Stimulated activated CD4-positive, alpha-beta T cell treated with anti-CD3 and anti-CD28 coated beads, Interleukin-1b, Interleukin-23, amount 100 ng/mL, for 4 hours (primary cell): ENCODE measurements at places on chromosomes 1 and 21.

DNA sequence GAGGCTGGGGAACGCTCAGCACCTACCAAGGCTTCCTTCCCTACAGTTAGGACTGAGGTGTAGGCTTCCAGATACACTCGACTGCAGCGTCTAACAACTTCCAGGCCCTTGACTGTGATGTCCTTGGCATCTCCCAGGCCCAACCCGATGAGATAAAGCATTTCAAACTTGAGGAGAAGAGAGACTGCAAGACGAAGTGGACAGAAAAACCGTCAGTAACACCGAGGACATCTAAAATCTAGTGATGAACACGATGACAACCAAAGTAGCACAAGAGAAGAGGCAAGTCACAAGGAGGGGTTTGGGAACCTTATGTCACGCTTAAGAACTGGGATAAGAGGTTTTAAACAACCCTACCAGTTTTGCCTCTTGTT, 314 bp downstream of the DPH5 start:
- peak; percentile 16 for DNase-seq

DNA sequence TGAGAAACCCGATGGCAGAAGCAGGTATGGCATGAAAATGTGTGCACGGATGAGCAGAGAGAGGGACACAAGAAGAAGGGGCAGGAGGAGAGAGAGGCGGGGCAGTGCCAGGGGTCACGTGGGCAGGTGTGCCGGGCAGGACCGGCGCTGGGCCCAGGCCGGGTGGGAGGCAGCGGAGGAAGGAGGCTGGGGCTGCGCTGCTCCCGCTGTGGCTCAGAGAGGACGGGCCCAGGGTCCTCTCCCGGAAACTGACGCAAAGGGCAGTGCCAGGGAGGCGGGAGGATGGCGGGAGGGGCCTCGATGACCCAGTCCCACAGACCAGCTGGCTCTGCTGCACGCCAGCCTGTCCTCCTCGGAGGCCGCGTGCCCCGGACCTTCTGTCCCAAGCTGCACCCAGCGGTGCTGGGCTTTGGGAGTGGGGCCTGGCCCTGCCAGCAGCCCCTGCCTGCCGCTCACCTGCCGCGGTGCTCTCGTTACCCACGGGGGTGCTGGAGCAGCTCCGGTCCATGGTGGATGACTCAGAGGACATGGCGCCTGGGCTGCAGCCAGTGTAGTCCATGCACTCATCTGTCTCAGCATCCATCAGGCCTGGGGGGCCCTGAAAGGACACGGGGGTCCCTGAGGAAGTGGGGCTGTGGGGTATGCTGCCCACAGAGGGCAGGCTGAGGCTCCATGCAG, 153.9 kb downstream of the CASZ1 start:
- DNase-seq = no peak

- DNase-seq = no peak
These were observed 49.6 kb downstream of the RPL5 start for GRCh38 chr1:92881391-92881790.

- DNase-seq = no peak
These were observed 88.5 kb upstream of the ETV3 start for GRCh38 chr1:157226739-157227138.

DNA sequence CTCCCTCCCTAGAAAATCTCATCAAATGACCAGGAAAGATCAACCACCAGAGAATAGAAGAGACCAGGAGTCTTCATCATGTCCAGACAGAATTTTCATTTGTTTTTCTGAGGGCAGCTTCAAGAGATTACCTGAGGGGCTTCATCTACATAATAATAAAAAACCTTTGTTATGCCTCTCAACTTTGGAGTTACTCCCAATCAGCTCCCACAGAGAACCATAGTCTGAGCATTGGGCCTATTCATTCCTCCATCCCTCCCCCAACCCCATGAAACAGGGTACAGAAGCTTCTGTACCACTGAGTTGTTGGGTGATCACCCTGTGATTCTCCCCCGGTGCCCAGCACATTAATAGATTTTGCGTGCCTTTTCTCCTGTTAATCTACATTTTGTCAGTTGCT, 53.3 kb upstream of the PRRC2C start:
- DNase-seq = no peak

DNA sequence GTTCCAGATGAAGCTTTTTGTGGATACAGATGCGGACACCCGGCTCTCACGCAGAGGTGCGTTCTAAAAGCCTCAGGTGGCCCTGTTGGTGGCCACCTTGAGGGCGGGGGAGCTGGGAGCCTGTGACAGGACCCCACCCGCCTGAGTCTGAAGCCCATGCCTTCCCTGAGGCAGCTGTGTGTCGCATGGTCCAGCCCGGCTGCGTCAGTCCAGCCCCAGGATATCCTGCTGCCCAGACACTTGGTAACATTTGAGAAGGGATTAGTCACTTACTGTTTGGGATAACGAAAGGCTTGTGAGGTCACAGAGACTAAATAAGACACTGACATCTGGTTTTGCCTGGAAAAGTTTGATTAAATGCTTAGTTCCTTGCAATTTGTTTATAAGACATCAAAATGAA, 68.9 kb downstream of the UCK2 start:
- DNase-seq = no peak

DNA sequence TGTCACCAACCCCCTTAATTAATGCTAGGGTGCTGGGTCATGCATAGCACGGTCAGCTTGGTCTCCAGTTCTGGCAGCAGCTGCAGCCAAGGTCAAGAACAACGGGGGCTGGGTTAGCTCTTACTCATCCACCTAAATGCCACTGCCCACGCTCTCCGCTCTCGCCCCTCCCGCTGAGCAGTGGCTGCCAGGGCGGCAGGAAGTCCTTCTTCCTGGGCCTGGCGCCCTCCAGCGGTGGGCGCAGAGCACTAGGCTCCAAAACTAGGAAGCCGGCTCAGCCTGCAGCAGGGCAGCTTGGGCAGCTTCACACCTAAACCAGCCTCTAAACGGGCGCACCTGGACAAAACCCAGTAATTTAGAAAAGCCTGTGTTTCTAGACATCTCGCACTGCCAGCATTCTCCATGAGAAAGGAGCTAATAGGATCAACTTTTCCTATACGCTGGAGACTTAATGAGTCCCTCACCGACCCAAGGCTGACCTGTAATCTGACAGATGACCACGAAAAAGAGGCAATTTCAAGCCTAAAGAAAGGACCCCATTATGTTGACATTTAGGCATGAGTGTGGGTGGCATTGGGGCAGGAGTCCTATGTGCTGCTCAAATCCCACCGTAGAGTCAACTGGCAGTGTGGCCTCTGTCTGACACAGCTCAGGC, 78.4 kb upstream of the LRRN2 start:
- peak; percentile 45 for DNase-seq

GRCh38 chr1:204503122-204503912, 8.7 kb upstream of the PIK3C2B start:
- no peak for DNase-seq
